NCI-H774 (cell line): ENCODE measurements at places on chromosomes 11 and 22.

GRCh38 chr11:122265981-122266380, 150.0 kb upstream of the BLID start:
- DNase-seq = no peak

GRCh38 chr11:10514202-10514601, 26.8 kb downstream of the RNF141 start:
- no peak for DNase-seq

DNA sequence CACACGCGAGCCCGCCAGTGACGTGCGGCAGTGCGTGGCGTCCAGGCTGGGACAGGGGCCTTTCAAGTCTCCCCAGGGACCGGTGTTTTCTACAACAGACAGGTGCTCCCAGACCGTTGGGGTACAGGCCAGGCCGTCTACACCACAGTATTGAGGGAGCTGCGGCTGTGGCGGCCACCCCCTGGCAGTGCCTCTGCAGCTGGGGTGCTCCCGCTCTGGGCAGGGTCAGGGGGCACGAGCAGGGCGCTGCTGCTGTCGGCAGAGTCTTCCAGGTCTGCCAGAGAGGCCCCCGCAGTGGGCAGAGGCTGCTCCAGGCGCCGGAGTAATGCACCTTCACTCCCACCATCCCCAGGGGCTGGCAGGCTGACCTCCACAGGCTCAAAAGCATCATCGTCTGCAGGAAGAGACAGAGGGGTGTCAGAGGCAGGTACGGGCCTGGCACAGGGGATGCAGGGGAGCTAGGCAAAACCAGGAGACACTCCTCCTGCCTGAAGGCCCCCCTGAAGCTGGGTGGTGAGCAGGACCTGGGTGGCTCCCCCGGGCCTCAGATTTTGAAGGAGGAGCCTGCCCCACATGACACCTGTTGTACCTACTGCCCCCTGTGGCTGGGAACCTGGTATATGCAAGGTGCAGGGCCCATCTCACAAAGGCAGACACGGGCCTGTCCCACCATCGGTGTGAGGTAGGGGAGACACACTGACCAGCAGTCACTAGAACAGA, 83.3 kb downstream of the DGCR2 start:
- DNase-seq = no peak

GRCh38 chr11:36817336-36817965, 219.4 kb upstream of the RAG2 start:
- no peak for DNase-seq

GRCh38 chr11:64801158-64801464, 1.9 kb downstream of the MAP4K2 start:
- DNase-seq = no peak

DNA sequence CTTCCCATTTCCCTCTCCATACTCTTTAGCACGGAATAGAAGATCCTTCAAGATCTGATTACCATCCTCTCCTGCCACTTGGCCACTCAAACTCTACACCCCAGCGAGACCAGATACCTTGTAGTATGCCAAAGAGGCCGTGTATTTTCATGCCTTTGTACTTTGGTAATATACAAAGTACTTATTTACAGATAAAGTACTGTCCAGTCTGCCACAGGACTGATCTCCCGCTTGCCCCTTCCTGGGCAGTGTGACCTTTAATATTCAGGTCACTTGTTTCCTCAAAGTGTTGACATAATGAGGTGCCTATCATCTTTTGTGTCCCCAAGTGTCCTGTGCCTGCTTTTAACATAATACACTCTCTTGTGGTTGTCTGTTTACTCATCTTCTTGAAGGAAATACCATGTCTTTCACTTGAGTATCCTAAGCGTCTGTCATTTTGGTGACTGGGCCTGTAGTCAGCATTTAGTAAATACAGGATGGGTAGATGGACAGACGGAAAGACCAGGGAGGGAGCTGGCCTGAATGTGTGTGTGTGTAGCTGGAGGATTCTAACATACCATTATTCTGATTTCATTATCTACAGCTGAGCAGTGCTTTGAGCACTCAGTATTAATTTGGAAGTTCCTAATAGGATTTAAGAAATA, 137.4 kb downstream of the NAV2 start:
- DNase-seq = no peak

- no peak for DNase-seq
Measured at GRCh38 chr11:13012056-13012661, 3.0 kb downstream of the RASSF10 start.

- DNase-seq = no peak
Measured at GRCh38 chr22:38108561-38109319, 1.7 kb downstream of the BAIAP2L2 start.

DNA sequence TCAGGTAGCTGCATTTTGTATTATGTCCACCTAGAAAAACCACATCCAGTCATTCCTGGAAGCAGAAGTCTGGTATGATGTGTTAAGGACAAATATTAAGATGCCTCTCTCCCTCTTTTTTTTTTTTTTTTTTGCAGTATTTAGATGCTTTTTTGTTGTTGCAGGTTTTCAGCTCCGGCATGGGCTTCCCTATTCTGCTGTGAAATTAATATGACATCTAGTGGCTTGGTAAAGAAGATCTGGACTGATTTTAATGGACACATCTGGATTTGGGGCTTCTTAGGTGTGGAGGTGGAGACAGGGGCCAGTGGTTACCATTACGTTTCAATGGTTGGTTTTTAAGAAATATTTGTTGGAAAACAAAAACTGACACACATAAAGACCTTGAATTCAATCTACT, 47.5 kb upstream of the RASSF10 start:
- no peak for DNase-seq

- no peak for DNase-seq
Measured at GRCh38 chr11:27339941-27340340, 23.1 kb downstream of the CCDC34 start.
